Stimulated activated CD8-positive, alpha-beta memory T cell treated with anti-CD3 and anti-CD28 coated beads, Interleukin-7, amount 100 ng/mL, for 1 hour (primary cell): ENCODE measurements at places on chromosomes 12 and 14.

GRCh38 chr12:51821440-51822260 lies 26.9 kb downstream of the FIGNL2 start:
- DNase-seq, result no peak

DNA sequence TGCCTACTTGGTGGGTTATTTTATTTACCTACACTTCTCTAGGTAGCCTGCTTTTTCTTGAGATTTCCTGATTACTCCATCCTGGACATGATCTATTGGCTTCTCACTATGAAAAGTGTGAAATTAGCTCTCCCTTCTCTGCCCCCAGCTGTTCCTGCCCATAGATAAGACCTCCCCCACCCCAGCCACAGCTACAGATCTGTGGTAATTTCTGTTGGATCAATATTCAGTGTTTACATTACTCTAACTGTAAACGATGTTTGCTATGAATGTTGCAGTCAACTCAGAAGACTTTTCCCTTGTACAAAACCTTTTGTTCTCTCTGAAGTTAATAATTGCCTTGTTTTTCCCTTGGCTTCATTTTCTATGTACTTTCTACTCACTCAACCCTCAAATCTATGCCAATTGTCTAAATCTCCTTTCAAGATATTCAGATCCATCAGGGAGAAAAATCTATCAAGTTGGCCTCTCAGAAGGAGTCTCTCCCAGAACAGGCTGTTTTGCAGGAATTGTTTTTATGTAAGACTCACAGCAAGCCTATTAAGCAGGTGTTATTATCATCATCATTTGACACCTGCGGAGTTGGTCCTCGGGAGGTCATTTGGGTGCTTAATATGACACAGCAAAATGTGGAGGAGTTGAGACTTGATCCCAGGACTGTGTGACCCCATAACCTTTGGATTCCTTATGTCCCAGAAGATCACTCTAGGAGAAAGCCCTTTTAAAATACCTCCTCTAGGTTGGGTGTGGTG lies 227.4 kb downstream of the SUDS3 start:
- DNase-seq, result no peak

GRCh38 chr12:96383991-96384390 lies 16.2 kb downstream of the CDK17 start:
- no peak for DNase-seq

DNA sequence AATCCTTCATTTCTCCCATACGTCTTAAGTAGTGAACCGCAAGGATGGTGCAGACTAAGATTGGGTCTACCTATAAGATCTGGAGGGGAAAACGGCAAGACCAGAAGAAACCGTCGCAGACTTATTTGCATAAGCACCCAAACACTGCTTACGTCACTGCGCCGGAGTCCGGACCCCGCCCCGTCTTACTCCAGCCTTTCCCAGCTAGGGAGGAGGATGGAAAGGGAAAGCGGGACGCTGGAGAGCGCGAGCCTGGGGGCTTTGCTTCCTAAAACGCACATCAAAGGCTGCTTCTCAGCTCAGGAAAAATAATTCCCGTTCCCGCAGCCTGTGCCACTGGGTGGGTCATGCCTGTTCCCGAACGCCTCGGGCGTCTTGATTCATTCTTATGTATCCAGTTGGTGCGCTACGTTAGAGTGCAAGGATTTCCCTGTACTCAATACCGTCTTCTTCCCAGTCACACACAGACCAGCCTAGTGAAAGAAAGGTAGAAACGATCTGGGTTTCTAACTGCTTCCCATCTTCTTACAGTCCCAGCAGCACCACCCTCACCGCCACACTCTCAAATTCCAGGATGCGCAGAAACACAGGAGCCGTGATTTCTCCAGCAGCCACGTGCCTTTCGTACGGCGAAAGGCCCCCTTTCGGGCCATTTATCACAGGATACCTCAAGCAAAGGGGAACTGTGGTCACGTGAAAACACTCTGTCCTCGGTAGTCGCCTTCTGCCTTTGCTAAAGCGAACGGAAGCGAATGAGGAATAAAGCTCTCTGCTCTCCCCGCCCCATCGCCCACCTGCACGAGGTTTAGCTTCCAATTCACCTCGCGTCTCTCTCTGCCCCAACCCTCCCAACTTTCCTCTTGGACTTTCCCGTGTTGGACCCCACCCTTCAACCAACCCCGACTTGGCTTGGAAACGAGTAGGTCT lies 1.1 kb downstream of the SLC6A15 start:
- DNase-seq, result no peak

GRCh38 chr14:80988735-80989429 lies 33.5 kb downstream of the TSHR start:
- no peak for DNase-seq

GRCh38 chr12:124683152-124684124 lies 116.0 kb upstream of the NCOR2 start:
- DNase-seq, result no peak

DNA sequence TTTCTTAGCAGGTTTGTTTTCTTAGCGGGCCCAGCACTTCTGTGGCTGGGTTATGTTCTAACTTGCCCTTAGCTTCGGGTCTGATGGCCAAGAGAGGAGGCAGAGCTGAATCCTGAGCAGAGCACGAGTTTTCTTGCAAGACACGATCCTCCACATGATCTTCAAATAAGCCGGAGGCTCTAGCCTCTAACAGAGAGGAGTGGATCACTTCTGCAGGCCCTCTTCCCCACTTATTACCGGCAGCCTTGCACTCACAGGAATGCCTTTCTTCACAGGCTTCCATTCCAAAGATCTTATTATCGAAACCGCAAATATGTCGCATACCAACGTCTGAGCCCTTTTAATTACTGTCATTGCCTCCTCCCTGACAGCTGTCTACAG lies 79.5 kb downstream of the SINHCAF start:
- DNase-seq, result no peak

DNA sequence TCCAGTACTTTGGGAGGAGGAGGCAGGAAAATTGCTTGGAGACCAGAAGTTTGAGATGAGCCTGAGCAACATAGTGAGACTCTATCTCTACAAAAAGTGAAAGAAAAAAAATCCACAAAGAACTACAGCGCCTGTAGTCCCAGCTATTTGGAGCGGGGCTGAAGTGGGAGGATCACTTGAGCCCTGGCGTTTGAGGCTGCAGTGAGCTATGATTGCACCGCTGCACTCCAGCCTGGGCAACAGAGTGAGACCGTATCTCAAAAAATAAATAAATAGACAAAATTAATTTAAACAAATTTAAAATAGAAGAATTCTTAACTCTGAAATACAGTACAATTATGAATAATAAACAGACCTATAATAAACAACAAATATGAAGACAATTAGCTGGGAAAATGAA lies 40.9 kb downstream of the ATL1 start:
- DNase-seq, result no peak

DNA sequence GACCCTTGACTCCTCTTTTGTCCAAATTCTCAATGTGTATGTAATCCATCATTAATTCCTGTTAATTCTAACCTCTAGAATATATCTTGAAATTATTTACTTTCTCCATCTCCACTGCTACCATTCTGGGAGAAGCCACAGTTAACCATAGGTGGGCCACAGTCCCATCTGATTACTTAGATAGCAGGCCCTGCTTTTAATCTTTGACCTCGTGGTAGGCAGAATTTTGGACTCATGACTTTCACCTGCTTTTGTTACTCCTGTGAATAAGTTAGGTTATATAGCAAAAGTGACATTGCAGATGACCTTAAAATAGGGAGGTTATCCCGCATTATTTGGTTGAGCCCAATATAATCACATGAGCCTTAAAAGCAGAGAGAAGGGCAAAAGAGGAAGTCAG lies 264.2 kb downstream of the GPHN start:
- DNase-seq, result no peak

- no peak for DNase-seq
Observed at GRCh38 chr12:18706798-18707197, 31.0 kb downstream of the PLCZ1 start.

DNA sequence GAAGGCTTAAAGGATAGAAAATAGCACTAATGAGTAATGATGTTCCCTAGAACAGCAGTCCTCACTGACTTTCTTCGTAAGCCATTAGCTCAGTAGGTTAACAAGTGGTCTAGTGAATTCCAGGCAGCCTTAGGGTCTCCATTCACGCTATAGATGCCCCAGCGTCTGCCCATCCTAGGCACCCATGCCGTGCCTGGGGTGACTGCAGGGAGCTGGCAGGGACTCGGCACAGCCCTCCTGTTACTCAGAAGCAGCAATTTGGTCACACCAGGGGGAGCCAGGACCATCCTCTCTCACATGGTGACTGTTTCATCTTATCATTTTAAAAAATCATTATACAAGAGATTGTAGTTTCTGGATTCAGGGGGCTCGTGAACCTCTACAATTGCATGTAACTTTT lies 66.0 kb upstream of the TRAF3 start:
- DNase-seq, result no peak

- no peak for DNase-seq
Observed at GRCh38 chr14:104345621-104346462, 207.5 kb downstream of the KIF26A start.

DNA sequence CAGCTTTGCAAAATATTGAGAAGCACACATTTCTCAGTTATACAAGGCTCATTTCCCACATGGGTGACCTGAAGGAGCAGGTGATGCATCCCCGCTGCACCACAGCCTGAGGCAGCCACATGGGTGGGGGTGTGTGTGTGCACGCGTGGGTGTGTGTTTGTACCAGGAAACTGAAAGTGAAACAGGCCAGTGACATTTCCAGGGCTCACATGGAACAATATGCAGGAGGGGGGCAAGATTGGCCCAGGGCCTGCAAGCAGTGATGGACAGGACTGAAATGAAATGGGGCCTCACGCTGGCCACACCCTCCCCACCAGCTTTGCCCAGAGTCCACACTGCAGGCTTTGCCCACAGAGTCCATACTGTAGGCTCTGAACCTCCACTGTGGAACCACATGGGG lies 154.2 kb upstream of the PARP11 start:
- peak; percentile 7 for DNase-seq

- DNase-seq, result no peak
Observed at GRCh38 chr12:62709311-62709710, 225.6 kb downstream of the PPM1H start.

DNA sequence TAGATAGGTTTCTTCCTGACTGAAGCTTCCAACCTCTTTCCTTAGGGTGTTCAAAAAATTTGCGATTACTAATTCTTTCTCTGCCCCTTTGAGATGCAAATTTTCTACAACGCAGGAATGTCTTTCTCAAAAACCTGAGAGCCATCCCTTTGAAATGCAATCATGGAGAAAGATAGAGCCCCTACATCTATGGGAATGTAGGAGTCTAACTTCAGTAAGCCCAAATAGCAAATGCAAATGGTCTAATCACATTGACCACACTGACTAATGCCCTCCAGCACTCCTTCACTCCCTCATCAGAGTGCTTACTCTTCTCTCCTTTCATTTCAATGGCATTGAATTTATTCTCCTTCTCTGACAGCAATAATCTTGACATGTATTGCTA lies 107.1 kb downstream of the SLC6A15 start:
- no peak for DNase-seq

GRCh38 chr12:109513977-109514376 lies 36.5 kb downstream of the UBE3B start:
- DNase-seq, result no peak

DNA sequence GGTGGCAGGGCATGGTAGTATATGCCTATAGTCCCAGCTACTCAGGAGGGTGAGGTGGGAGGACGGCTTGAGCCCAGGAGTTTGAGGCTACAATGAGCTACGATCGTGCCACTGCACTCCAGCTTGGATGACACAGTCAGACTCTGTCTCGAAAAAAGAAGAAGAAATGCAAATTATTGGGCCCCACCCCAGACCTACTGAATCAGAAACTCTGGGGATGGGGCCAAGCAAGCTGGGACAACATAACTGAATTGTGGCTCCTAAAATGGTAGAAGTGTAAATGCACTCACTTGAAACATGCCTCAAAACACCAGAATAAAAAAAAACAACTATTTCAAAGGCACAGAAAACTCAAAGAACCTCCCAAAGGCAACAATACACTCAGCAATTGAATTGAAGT lies 37.0 kb downstream of the CIT start:
- DNase-seq, result no peak

GRCh38 chr12:107847430-107847829 lies 72.9 kb downstream of the ASCL4 start:
- DNase-seq, result no peak

- DNase-seq, result no peak
Observed at GRCh38 chr14:56129933-56130332, 11.7 kb downstream of the PELI2 start.

- DNase-seq, result no peak
Observed at GRCh38 chr12:124036657-124037109, 63.7 kb downstream of the ZNF664 start.

GRCh38 chr14:104968153-104968527 lies 10.0 kb downstream of the AHNAK2 start:
- no peak for DNase-seq

- no peak for DNase-seq
Observed at GRCh38 chr12:6323340-6323994, 13.0 kb downstream of the PLEKHG6 start.

DNA sequence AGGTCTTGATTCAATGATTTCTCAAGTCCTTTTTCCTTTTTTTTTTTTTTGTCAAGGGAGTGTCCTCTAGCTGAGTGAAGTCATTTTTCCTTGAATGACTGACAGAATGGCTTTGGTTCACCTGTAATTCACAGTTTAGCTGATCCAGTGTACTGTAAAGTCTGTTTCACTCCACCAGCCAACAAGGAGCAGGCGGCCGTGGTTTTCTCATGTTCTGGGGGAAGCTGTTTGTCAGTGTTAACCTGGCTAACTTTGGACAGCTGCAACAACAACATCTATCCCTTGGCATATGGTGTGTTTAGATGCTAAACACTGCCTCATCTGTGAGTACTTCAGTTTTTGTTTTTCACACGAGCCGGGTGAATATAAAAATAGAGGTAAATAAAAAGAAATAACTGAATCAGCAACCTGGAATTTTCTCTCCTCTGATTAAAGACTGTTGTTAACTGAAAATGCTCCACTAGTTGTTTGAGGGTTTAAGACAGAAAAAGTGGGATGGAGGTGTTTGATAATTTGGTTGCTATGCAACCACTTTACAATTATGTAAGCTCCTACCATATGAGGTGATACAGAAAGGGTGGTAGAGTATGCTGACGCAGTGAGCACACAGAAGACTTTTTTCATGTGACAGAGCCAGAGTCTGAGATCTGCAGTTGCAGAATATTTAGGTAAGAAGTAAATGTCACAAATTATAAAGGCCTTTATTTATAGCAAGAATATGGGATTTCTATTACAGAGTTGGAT lies 50.3 kb upstream of the SLC2A13 start:
- DNase-seq, result no peak

GRCh38 chr14:85182282-85182681 lies 347.7 kb upstream of the FLRT2 start:
- DNase-seq, result no peak

DNA sequence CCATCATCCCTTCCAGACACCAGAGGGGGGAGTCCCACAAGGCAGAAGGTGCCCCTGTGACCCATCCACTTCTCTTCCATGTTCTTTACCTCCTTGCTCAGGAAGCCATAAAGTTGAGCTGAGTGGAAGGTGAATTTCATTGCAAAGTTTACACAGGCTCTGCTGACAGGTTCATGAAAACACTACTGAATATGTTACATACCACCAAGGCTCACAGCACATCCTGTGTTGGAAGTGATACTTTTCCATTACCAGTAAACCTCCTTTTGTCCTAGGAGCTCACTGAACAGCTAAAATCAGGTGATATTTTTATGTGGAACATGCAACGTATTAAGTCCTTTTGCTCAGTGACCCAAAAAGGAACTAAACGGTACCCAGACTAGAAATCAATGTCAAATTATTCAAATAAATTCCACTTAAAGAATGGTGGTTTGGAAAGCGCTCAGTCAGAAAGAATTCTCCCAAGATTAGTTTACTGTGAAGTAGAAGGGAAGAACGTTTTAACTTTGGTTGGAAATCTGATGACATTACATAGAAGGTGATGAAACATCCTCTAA lies 196.2 kb upstream of the NUDT4 start:
- DNase-seq, result no peak
